ENCODE measurements at places on chromosomes 12 and 14. TPM values are rescaled to one million over a fixed set of nuclear protein-coding genes. Genes with fewer than 3 reads are reported as not detected.
A peak's percentile ranks its signal among the peaks of the same experiment; 100 is the strongest.

INHBC gene
- total RNA-seq: not detected

ARHGEF40 gene
- 0.28 TPM for total RNA-seq

ACSM4 gene
- not detected for total RNA-seq

SYNDIG1L gene
- not detected for total RNA-seq

ASPG gene
- not detected for total RNA-seq

ABHD12B gene
- total RNA-seq: not detected

EIF2S3B gene
- total RNA-seq: 1.6 TPM

COL2A1 gene
- total RNA-seq: not detected

DNA sequence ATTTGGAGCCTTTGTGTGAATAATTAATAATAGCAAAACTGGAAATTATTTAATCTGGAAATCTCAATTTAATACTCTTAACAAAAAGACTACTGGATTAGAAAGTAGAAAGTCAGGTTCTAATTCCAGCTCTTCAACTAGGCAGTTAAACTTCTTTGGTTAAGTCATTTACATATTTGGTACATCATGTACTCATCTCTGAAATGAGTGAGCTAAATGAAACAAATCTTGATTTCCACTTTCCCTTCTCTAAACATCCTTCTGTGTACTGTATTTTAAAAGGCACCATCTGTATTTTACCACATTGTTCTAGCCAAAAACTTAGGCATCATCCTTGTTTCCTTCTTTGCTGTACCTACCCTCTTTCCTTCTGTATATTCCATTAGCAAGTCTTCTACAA, 26.9 kb downstream of the CRADD start:
- DNase-seq: no peak
- H3K27me3 ChIP-seq: no peaks in the 10 kb centered on the region
- no peak overlapping the region for H3K4me3 ChIP-seq
- no peak overlapping the region for H3K27ac ChIP-seq

GRCh38 chr14:36506732-36507614, 13.1 kb downstream of the NKX2-1 start:
- H3K27ac ChIP-seq: no peak overlapping the region
- no peak for DNase-seq
- peaks cover 9% of the 10 kb centered on the region for H3K36me3 ChIP-seq
- H3K27me3 ChIP-seq: peaks cover 79% of the 10 kb centered on the region

- no peaks in the 10 kb centered on the region for H3K36me3 ChIP-seq
Measured at GRCh38 chr12:116483959-116484750, 75.0 kb upstream of the MAP1LC3B2 start.

DNA sequence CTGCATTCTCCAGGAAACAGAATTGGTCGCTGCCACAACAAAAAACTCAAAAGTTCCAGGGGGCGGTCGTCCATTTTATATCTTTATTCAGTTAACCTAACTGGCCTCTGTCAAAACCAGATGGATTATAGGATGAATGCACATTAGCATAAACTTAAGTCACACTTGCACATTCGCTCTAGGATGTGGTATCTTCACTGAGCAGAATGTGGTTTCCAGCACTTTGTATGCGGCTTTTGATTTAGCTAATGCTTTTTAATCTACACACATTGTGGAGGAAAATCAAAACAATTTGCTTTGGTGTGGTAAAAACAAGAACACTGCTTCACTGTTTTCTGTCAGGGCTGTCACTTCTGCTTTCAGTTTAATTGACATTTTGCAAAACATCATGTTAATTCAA, 4.5 kb downstream of the TAS2R50 start:
- H3K4me3 ChIP-seq: no peak overlapping the region
- DNase-seq: peak; percentile 55
- H3K36me3 ChIP-seq: peaks cover 4% of the 10 kb centered on the region

GRCh38 chr14:54366736-54367735, 29.8 kb upstream of the CDKN3 start:
- DNase-seq: no peak
- H3K36me3 ChIP-seq: no peaks in the 10 kb centered on the region
- H3K27ac ChIP-seq: no peak overlapping the region
- peaks cover 3% of the 10 kb centered on the region for H3K4me1 ChIP-seq
- peaks cover 19% of the 10 kb centered on the region for H3K27me3 ChIP-seq

DNA sequence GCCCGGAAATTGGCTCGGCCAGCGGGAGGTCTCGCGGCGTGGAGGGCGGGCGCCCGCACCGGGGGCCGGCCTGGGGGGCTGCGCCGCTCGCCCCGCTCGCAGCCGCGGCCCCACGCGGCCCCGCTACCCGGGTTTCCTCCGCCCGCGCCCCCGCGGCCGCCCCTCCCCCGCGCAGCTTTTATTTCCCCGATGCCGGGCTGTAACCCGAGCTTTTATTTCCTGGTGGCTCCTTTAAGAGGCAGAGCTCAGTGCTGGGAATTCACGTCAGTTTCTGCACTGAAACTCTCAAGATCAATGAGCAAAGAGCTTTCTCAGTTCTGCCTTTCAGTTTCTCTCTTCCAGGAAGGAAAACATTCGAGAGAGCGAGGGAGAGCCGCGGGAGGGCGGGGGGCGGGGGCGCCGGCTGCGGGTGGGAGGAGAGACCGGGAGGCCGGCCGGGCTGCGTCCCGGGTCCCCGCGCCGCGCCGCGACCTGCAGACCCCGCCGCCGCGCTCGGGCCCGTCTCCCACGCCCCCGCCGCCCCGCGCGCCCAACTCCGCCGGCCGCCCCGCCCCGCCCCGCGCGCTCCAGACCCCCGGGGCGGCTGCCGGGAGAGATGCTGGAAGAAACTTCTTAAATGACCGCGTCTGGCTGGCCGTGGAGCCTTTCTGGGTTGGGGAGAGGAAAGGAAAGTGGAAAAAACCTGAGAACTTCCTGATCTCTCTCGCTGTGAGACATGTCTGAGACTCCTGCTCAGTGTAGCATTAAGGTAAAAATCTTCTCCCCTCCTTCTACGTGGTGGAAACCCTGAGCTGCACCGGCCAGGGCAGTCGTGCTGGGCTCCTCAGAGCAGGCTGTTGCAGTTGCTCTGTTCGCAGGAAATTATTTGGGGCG, at the start of gene ETV6:
Gene ETV6 (plus strand): TSS at position 262 of the 873 bp plus-strand sequence. CDS start 454 bp downstream, at position 716.
- H3K27ac ChIP-seq: peak within 1 kb of the TSS; percentile 96
- peak; percentile 77 for DNase-seq
- H3K4me1 ChIP-seq: peaks cover 33% of the 10 kb centered on the region
- no peaks in the 10 kb centered on the region for H3K27me3 ChIP-seq
- H3K4me3 ChIP-seq: peak within 1 kb of the TSS; percentile 95

GRCh38 chr14:51507906-51508511, 143.7 kb upstream of the FRMD6 start:
- peaks cover 9% of the 10 kb centered on the region for H3K27me3 ChIP-seq
- no peak overlapping the region for H3K27ac ChIP-seq
- H3K4me3 ChIP-seq: no peak overlapping the region
- no peak for DNase-seq
- no peaks in the 10 kb centered on the region for H3K36me3 ChIP-seq

DNA sequence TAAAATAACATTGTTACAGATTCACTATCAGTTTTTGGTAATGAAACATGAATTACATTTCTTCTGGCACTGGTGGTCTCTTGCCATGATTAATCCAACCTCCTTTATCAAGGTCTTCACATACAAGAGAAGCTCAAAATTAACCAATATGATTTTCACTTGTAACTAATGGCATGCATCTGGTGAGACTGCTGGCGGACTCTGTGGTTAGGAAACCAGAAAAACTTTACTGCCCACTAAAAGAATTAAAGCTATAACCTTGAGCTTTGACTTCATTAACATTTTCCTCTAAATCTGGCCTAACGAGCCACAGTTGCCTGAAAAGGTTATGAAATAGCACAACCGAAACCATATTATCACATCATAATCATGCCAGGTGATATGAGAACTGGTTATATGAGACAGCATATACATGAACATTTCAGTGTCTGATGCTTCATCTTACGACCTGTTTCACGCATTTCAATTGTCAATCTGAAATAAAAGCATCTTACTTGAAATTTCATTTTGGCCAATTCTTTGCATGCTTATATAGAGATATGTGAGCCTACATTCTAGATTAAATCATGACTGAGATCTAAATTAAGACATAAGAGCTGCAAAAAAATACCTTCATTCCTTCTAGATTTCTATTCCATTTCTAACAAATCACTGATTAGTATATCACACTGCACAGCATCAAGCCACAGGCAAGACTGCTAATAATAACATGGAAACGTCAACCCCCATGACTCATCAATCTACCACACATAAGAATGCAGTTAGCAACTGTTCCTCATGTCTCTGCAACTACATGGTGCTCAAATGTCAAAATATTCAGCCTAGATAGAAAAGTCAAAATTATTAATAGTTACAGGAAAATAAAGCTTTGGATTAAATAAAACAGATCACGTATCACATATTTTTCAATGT, 89.3 kb downstream of the OSBPL8 start:
- no peaks in the 10 kb centered on the region for H3K27me3 ChIP-seq
- DNase-seq: no peak
- peaks cover 4% of the 10 kb centered on the region for H3K4me1 ChIP-seq
- H3K36me3 ChIP-seq: no peaks in the 10 kb centered on the region
- no peak overlapping the region for H3K27ac ChIP-seq

- peaks cover 68% of the 10 kb centered on the region for H3K4me1 ChIP-seq
- no peak for DNase-seq
- no peak overlapping the region for H3K27ac ChIP-seq
- H3K27me3 ChIP-seq: no peaks in the 10 kb centered on the region
Measured at GRCh38 chr14:74886001-74886400, 4.3 kb downstream of the DLST start.

- peaks cover 85% of the 10 kb centered on the region for H3K4me1 ChIP-seq
- peaks cover 82% of the 10 kb centered on the region for H3K36me3 ChIP-seq
- H3K27me3 ChIP-seq: no peaks in the 10 kb centered on the region
- peak overlapping the region; percentile 66 for H3K27ac ChIP-seq
- H3K4me3 ChIP-seq: no peak overlapping the region
Measured at GRCh38 chr12:6465467-6466183, 4.9 kb downstream of the VAMP1 start.

DNA sequence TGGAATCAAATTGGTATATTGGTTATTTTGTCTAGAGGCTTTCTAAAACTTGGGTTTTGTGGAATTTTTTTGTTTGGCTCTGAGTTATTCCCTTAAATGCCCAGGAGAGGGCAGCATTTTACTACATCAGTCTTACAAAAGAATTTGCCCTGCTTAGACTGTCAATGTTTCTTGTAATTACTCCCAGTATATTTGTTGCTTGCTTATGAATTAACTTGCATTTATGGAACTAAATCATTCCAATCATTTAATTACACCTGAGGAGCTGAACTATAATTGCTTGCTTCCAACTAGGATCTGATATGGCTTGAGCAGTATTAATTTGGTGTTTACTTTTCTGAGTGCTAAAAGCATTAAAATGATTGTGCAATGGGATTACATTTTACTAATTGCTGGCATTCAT, 48.7 kb downstream of the MIPOL1 start:
- no peak overlapping the region for H3K4me3 ChIP-seq
- H3K27ac ChIP-seq: no peak overlapping the region
- H3K36me3 ChIP-seq: no peaks in the 10 kb centered on the region
- H3K27me3 ChIP-seq: no peaks in the 10 kb centered on the region

- H3K27ac ChIP-seq: no peak overlapping the region
- peaks cover 13% of the 10 kb centered on the region for H3K27me3 ChIP-seq
- no peak for DNase-seq
- H3K4me3 ChIP-seq: no peak overlapping the region
- no peaks in the 10 kb centered on the region for H3K4me1 ChIP-seq
Measured at GRCh38 chr12:94495445-94496115, 35.9 kb upstream of the CEP83 start.

DNA sequence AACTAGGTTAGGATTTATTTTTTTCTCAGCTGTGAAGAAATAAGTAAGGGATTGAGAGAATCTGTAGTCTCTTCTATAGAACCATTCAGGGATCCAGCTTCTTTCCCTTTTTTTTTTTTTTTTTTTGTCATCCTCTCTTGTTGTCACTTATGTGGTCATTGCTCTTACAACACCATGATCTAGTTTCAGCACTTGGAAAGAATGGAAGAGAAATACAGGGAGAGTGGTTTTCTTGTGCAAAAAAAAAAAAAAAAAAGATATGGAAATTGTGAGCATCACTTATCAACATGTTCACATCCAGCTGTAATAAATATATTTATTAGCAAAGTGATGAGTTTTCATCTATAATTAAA, 599.3 kb downstream of the SLC6A15 start:
- H3K4me3 ChIP-seq: no peak overlapping the region
- no peak overlapping the region for H3K27ac ChIP-seq
- H3K27me3 ChIP-seq: no peaks in the 10 kb centered on the region
- no peak for DNase-seq

GRCh38 chr14:65552724-65553123, 140.2 kb downstream of the FUT8 start:
- H3K36me3 ChIP-seq: peaks cover 8% of the 10 kb centered on the region
- H3K4me3 ChIP-seq: no peak overlapping the region
- no peaks in the 10 kb centered on the region for H3K27me3 ChIP-seq
- no peak overlapping the region for H3K27ac ChIP-seq
- H3K4me1 ChIP-seq: no peaks in the 10 kb centered on the region

GRCh38 chr12:70402597-70402996, 36.5 kb downstream of the KCNMB4 start:
- DNase-seq: no peak
- H3K27ac ChIP-seq: no peak overlapping the region
- no peak overlapping the region for H3K4me3 ChIP-seq

- H3K4me1 ChIP-seq: no peaks in the 10 kb centered on the region
- no peak overlapping the region for H3K4me3 ChIP-seq
- peaks cover 6% of the 10 kb centered on the region for H3K27me3 ChIP-seq
Measured at GRCh38 chr14:23864861-23865260, 88.7 kb upstream of the DHRS4 start.

DNA sequence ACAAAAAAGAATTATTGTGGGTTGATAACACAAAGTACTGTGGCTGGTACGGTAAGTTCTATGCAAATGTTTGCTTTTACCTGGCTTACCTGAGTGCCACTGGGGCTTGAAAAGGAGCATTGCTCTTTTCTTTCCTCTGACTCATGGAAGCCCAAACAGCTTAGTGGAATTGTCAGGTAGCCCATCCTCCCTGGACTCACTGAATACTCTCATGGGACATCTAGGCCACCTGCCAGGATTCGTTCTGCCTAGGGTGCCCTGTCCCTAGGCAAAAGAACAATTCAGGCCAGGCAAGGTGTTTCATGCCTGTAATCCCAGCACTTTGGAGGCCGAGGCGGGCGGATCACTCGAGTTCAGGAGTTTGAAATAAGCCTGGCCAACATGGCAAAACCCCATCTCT, 22.5 kb upstream of the YAF2 start:
- H3K27me3 ChIP-seq: peaks cover 2% of the 10 kb centered on the region
- no peak for DNase-seq
- H3K4me3 ChIP-seq: no peak overlapping the region
- peaks cover 12% of the 10 kb centered on the region for H3K4me1 ChIP-seq

DNA sequence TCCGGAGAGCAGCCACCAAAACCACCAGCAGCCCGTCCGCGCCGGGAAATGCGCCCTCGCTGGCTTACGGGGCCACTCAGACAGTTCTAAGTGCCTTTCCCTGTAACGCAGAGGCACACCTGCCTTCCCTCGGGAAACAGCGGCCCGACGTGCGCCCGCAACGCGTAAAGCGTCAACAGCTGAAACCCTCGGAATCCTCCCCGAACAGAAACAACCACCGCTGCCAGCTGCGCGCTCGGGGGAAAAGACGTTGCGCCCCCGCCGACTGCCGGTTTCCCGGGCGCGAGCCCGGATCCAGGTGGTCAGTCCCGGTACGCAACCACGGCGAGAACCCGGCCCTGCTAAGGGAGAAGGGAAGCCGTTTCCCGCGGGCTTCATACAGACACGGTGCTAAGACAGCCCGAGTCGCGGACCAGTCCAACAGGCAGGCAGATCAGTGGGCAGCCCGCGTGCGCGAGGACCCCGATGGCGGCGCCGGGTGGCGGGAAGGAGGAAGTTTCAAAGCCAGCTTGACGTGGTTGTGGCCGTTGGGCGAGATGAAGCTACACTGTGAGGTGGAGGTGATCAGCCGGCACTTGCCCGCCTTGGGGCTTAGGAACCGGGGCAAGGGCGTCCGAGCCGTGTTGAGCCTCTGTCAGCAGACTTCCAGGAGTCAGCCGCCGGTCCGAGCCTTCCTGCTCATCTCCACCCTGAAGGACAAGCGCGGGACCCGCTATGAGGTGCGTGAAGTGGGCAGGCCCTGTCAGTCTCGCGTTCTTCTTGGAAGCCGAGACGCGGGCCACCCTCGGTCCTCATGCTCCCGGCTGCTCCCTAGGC, at the start of gene LRR1:
Gene LRR1 (plus strand): TSS at position 456 of the 816 bp plus-strand sequence. CDS start 81 bp downstream, at position 537.
- peak within 1 kb of the TSS; percentile 95 for H3K4me3 ChIP-seq
- H3K27ac ChIP-seq: peak within 1 kb of the TSS; percentile 95

All from activated CD4-positive, alpha-beta memory T cell treated with anti-CD3 and anti-CD28 coated beads, Interleukin-2, amount 10 ng/mL, durations not matched to agents 7 days and 5 days (primary cell).